ENCODE measurements at places on chromosomes 7 and 10.

GRCh38 chr10:122152544-122152943, 118.6 kb upstream of the BTBD16 start:
- DNase-seq, result peak; percentile 96

DNA sequence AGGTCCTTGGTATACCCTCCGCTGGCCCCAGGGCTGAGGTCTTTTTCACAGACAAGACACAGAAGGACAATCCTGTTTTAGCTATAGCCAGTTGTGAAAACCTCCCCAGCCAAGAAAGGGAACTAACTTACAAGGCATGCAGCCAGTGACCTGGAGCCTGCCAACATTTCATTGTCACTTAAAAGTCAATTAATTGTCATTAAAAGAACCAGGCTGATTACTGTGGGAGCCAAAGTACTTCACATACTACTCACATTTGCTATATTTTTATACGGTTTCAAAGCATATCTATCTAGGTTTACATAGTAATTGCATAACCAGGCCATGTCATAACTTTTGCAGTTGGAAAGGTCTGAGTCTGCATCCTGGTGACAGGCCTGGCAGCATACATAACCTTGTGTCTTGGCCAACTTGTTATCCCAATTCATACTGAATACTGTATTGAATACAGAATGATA, 31.1 kb downstream of the NRBF2 start:
- no peak for DNase-seq

DNA sequence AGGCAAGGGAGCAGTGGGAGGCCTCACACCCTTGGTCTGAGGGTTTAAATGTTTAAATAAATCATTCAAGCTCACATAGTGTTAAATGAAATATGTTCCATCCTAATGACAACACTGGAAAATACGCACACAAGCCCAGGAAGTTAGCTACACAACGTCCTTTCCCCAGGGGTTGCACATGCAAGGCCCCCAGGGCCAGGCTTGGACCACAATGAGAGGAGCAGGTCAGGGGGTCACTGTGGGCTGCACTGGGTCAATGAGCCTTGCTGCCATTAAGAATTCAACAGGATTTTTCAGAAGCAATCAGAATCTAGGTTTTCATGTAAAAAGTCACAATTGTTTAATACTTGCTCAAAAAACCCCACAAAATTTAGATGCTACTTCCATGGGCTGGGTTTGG, 64.9 kb upstream of the ADCY1 start:
- DNase-seq, result no peak

DNA sequence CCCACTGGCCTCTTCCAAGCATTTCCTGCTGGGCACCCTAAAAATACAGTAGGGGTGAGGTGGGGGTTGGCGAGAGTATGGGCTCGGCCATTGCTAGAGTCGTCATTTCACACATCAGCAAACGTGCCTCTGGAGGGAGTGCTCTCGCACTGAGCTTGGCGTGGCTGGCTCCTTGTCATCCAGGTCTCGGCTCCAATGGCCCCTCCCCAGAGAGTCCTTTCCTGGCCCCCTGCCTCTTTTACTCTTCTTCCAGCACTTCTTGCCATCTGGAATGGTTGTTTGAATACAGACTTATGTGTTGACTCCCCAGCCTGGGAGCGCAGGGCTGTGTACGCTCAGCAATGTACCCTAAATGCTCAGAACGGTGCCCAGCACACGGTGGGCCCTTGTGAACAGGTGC, 18.8 kb downstream of the UNC5B start:
- no peak for DNase-seq

GRCh38 chr10:23432639-23433038, 6.2 kb upstream of the OTUD1 start:
- DNase-seq, result no peak

GRCh38 chr10:12699781-12700556, 301.5 kb downstream of the CCDC3 start:
- DNase-seq, result no peak

DNA sequence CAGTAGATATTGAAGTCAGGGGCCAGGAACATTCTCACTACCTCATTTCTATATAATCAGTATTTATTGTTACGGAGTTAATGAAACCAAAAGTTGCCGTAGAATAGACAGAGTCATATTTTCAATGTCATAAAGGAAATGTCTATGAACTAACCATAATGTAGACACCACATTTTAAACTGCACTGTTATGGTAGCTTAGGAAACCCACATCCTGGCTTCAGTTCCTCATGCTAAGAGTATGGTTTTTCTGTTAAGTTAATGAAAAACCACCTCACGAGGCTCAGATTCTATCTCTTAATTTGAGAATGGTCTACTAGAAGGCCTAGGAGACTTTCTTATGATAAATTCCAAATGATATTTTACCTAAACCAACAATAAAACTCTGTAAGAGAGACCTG, 166.5 kb downstream of the TMEM26 start:
- DNase-seq, result no peak

DNA sequence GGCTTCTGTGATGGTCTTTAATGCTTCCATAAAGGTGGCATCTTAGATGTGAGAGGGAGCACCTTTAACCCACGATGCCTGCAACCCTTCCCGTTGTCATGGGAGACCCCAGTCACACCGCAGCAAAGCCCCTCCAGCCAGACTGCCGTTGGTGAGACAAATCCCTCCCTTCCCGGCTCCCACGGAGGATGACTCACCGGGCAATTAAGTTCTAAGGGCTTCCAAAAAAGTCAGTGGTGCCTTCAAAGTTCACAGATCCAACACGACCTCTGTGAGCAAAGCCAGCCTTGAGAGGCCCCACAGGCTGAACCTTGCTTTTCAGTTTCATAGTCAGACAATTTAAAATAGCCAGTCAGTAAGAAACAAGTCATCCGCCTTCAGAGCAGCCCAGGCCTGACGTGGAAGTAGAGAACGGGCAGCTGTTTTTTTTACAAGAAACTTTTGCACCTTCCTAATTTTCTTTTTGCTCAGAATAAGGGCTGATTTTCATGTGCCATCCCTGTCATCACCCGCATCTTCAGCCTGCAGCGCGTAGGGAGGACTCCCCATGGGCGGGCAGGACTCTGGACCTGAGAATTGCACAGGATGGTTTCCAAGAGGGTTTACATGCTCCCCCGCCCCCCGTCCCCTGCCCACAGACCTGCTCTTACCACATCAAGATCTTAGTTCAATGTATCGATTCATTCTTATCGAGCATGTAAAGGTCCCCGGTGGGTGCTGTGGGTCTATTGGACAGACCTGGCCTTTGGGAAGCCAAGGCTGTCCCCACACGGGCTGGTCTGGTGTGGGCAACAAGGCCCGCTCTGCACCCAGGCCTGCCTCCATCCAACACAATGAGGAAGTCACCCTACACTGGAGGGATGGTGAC, 333.9 kb downstream of the DNAJB6 start:
- no peak for DNase-seq

Measured in LHCN-M2 (cell line).